ENCODE measurements at places on chromosomes 3 and 15.

- DNase-seq: no peak
Observed at GRCh38 chr3:161270991-161271390, 49.9 kb downstream of the NMD3 start.

- no peak for DNase-seq
Observed at GRCh38 chr3:12136371-12136770, 22.3 kb downstream of the TIMP4 start.

DNA sequence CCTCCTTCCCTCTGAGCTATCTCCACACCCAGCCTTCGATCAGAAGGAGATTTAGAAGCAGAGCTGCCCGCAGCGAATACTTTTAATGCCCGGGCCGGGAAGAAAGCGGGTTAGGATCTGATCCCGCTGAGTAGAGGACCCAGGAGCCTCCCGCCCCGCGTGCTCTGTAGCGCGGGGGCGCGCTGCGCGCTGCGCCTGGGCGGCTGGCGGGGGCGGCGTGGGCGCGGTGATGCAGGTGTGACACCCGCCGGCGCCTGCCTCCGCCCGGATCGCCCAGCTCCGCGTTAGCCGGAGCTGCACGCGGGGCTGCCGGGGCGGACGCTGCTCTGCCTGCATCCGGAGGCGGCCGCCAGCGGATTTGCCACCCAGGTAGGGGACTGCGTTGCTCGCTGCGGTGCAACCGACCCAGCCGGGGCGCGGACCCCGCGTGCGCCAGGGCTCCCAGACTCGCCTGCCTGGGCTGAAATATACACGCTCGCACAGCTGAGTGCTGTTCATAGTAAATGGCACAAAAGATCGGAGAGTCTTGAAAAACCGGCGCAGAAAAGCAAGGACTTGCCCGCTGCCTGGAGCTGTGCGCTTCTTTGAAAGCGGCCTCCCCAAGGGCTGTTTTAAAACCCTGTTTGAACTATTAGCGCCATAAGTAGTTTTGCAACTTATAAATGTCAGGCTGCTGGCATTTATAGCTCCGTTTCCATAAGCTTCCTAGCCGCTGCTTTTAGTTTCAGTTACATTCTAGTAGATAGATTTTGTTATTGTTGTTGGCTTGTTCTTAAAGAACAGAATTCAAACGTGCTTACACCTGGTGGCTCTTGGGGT lies at the start of gene SV2B:
Gene SV2B (plus strand): TSS at position 263 of the 819 bp plus-strand sequence. CDS start 126,007 bp downstream, outside the sequence.
- peak; percentile 31 for DNase-seq

DNA sequence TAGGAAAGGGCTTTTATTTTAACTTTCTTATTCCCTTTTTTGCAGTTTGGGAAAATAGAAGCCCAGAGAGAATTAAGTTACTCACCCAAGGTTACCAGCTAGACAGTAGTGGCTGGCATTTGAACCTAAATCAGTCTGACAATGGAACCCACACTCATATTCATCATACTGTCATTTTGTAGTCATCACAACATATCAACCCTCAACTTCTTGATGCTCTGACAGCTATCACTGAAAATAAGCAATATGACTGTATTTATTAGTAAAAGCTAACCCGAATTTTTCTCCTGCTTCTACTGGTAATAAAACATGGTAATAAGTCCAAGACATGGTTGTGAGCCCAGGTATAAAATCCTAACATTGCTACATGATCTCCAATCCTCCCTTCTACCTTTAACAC lies 585.8 kb upstream of the UBE2E2 start:
- DNase-seq: no peak

GRCh38 chr15:56351353-56351752 lies 13.9 kb upstream of the TEX9 start:
- no peak for DNase-seq

GRCh38 chr3:57048052-57048671 lies 12.3 kb upstream of the SPATA12 start:
- peak; percentile 99 for DNase-seq

- DNase-seq: peak; percentile 16
Observed at GRCh38 chr3:129656659-129657247, 50.3 kb upstream of the PLXND1 start.

- DNase-seq: no peak
Observed at GRCh38 chr15:93244696-93245660, 156.0 kb upstream of the RGMA start.

GRCh38 chr15:33074212-33074611 lies 120.3 kb downstream of the FMN1 start:
- DNase-seq: no peak

DNA sequence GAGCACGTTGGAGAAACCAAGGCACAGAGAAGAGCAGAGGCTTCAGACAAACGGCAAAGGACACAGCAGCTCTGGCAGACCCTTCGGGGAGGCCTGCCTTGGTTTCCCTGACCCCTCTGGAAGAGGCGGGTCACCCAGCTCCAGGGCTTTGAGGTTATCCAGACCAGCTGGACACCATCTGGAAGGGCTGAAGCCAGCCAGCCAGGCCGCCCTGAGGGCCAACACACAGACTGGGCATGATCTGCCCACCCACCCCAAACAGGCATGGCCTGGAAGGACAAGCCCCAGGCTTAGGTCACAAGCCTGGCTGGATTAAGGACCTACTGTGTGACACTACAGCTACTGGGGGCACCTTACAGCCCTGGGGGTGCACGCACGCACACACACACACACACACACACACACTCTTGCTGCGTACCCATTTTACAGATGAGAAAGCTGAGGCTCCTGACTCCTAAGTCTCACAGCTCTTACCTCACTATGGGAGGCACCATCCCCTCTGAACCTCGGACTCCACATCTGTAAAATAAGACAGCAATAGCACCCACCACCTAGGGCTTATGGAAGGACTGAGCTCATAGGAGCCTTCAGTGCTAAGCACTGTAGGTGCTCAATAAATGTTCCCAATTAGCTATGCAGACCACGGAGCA lies 10.8 kb downstream of the PLXND1 start:
- DNase-seq: peak; percentile 6

- DNase-seq: no peak
Observed at GRCh38 chr3:24503616-24504113, 9.0 kb upstream of the THRB start.

GRCh38 chr3:29484633-29485032 lies 203.8 kb downstream of the RBMS3 start:
- no peak for DNase-seq

GRCh38 chr3:74592359-74592758 lies 22.1 kb downstream of the CNTN3 start:
- DNase-seq: peak; percentile 73

DNA sequence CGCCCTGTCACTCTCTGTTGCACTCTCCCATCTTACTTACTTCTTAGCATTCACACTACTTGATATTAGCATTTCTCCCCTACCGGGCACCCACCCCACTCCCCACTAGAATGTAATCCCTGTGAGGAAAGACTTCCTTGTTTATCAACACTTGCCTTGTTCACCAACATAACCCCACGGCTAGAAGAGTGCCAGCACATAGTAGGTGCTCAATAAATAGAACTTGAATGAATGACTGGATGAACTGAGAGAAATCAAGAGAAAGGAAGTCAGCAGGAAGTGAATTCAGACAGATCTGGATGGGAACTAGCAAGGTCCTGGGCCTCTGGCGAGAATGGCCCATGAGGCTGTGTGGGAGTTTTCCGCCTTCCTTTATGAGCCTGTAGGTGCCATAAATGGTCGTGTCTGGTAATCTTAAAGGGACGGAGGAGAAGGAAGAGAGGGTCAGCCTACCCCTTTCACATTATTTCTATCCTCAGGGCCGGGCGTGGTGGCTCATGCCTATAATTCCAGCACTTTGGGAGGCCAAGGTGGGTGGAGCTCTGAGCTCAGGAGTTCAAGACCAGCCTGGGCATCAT lies 42.4 kb upstream of the HERC1 start:
- no peak for DNase-seq

DNA sequence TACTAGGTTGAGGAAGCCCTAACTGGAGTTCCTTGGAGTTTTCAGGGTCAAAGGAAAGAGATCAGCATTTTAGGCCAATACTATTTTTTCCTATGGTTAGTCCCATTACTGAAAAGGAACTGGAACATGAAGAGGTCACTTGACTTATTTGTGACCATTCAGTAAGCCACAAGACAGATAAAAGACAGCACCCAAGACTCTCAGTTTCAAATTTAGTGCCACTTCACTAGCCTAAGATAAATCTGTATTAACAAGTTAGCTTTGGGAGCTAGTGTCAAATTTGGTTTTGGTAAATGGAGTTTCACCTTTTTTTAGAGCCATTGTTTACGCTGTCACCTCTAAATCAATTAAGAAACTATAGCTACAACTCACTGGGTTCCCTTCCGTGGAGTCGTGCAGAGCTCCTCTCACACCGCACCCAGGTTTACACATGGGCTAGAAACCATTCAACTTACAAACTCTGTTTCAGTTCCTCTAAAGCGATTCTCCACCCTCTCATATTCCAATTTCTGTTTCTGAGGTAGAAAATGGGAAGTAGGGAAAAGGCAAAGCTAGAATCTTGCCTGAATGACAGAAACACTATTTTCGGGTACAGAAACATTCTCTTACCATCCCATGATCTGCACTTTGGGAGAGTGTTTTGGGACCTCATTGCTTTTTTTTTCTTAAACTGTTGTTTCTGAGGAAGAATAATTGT lies 14.4 kb downstream of the CCDC32 start:
- no peak for DNase-seq

- peak; percentile 17 for DNase-seq
Observed at GRCh38 chr15:88401996-88402656, 65.1 kb downstream of the MRPL46 start.

DNA sequence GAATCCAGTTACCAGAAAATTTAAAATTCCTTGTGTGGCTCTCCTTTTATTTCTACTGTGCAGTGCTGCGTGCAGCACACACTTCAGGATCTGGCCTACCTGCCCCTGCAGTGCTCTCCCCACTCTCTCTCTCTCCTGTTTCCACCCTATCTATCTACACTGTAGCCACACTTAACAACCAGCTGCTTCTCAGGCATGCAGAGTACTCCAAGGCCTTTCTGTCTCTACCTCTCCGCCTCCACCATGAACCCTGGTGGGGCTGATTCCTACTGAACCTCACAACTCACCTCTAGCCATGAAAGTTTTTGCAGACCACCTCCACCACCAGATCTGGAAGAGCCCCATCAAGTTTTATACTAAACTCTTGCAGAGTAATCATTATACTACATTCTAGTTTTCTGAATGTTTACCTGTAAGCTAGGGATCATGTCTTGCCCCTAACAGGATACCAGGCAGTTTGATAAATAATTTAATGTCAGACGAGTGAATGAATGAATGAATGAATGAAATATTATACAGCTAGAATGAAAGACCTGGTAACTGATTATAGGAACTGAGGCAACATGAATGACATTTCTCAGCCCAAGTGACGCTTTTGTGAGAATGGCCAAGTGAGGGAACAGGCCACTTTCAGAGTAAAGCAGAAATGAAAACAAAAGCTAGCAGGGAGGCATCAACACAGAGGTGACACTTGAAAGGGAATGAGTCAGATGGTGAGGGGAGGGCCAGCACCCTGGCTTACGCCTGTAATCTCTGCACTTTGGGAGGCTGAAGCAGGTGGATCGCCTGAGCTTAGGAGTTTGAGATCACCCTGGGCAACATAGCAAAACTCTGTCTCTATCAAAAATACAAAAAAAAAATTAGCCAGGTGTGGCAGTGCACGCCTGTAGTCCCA lies 363.5 kb downstream of the FOXP1 start:
- no peak for DNase-seq

GRCh38 chr3:50518436-50518835 lies 15.0 kb upstream of the CACNA2D2 start:
- no peak for DNase-seq

DNA sequence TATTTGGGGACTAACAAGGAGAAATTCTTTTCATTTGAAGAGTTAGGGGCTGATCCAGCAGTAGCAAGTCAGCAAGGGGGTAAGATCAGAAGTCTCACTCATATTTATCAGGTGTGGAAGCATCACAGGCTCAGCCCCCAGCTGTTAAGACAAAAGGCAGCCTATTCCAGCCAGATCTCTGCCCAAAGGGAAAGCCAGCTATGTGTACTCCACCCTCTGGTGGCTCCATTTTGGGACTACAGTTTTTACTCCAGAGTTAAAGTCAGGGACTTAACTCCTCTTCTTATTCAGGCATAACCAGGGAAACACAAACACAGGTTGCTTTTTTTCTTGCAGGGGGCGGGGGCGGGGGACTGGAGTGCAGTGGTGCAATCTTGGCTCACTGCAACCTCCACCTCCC lies 19.2 kb downstream of the UBP1 start:
- no peak for DNase-seq

DNA sequence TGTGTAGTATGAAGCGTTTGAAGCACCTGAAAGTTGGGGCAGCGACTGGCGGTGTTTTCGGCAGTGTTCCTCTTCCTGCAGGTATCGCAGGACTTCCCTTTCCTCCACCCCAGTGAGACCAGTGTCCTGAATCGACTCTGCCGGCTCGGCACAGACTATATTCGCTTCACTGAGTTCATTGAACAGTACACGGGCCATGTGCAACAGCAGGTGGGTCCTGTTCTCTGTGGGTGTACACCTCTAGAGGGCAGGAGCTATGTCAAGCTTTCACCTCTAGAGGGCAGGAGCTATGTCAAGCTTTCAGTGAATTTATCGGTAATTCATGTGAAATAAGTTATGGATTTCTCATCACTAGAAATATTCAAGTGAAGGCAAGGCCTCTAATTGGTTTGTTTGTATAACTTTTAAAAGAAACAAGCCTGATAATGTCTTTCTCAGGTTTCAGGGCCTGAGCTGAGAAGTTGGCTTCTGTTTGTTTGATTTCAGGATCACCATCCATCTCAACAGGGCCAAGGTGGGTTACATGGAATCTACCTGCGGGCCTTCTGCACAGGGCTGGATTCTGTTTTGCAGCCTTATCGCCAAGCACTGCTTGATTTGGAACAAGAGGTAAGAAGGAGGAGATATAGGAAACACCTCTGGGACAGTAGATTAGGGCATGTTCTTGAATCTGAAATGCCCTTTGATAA lies 5.3 kb downstream of the TUBGCP4 start:
- DNase-seq: peak; percentile 50

DNA sequence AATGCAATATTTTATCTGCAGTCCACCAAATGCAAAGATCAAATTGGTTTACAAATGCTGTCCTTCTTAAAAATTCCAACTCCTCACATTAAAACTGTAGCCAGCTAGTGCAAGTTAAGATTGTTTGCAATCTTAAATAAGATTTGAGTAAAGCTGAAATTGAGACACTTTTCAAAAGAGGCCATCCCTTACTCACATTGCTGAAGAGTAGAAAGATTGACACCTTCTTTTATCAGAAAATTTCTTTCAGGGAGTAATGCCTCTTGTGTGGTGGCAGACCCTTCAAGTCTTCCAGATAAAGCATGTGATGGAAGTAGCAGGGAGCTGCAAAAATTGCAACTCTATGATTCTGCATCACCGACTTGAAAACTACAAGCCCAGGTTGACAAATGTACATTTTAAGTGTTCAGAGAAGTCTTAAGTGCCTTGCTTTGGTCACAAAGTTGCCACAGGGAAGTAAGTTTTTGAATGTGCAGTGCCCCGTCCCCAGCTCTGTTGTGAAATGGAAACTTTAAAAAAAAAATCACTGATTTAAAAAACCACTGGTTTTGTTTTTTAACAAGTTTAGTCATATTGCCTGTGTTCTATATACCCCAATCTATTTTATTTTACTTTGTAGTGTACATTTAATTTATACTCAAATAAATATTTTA lies 12.6 kb downstream of the CD86 start:
- DNase-seq: no peak

- DNase-seq: no peak
Observed at GRCh38 chr3:96039632-96040031, 774.8 kb upstream of the EPHA6 start.

Data from fibroblast of the aortic adventitia (primary cell).